Cerebellar nuclear complex (tissue), 1 donor: ENCODE measurements at places on chromosomes 16 and 17.

GRCh38 chr16:405548-406506 lies 4.1 kb downstream of the DECR2 start:
- DNase-seq = no peak

DNA sequence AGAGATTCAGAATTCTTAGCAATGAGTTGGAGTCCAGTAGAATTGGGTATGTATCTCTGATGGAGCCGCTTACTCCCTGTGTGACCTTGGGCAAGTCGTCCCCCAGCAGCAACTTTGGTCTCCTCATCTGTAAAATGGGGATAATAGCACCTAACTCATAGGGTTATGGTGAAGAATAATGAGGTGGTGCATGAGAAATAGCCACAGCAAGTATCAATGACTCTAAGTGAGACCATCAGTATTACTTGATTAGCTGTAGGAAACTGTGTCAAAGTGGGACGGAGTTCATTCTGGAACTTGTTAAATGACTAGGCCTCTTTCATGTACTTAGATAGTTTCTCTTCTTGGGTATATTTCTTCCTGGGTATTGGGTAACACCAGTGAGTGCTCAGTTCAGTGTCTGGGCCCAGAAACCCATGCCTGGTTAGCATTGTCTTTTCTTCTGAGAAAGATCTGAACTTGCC lies 6.4 kb downstream of the PRKCB start:
- DNase-seq = no peak

DNA sequence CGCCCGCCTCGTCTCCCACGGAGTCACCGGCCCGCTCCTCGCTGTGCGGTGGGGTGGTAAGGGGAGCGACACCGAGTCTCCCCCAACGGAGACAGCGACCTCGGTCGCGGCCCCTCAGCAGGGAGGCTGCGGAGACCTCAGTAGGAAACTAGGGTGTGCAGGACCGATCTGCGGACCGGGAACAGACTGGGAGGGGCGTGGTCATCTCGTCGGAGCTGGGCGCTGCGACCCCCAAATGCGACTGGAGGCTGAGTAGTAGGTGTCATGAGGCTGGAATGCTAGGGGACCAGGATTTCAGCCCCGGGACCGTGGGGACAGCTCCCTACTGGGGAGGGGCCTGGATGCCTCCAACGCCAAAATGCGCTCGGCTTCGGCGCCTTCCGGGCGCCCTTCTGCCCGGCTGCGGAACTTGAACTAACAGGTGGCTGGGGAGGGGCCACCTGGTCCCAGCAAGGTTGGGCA lies 1.3 kb downstream of the CACNG4 start:
- no peak for DNase-seq

- DNase-seq = no peak
These were observed 271.7 kb upstream of the PSMD7 start for GRCh38 chr16:74024953-74025352.

DNA sequence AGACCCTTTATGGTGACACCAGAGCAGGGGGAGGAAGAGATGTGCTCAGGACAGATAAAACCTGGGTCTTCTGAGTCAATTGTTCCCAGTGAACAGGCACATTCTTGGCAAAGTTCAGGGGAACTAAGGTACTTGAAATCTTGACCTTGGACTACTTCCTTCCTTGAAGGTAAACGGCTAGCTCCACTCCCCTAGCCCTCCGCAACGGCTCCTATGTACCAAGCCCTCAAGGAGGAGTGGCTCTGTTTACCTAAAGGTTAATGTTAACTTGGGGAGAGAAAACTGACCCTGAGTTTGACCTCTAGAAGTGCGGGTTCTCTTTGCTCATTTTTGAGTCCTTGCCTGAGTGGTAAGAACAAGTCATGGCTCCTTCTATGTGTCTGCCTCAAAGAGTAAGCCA lies 7.8 kb downstream of the TTLL6 start:
- DNase-seq = no peak

- no peak for DNase-seq
These were observed 199.1 kb downstream of the HS3ST3B1 start for GRCh38 chr17:14499976-14500375.

GRCh38 chr16:78246559-78246958 lies 147.1 kb downstream of the WWOX start:
- DNase-seq = no peak

GRCh38 chr16:19757026-19757425 lies 39.0 kb downstream of the IQCK start:
- no peak for DNase-seq

- DNase-seq = no peak
These were observed 3.1 kb downstream of the NME3 start for GRCh38 chr16:1768061-1768766.

DNA sequence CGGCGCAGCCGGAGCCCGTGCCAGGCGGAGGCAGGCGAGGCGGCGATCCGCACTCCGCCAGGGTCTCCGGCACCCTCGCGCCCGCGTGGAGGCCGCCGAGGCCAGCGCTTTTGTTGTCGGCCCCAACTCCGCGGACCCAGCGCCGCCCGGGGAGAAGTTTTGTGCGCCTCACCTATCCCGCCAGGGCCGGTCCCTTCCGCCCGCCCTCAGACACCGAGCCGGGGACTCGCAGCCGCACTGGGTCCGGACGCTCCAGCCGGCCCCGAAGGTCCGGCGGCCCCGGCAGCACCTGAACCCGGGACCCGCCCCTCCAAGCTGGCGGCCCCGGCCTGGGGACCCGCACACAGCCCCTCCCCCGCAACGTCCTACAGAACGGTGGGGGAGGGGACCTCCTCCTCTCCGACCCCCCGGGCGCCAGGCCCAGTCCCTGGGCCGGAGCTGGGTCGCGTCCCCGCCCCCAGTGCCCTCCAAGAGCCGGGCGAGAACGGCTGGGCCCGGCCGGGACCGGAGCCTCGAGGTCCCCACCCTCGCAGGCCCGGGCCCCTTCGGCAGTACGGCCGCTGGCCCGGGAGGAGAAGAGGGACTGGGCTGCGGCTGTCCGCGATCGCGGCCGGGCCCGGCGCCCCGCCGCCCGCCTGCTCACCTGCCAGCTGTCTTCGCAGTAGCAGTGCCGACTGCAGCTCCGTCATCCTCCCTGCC lies 698 bp downstream of the UBE2G1 start:
- no peak for DNase-seq

GRCh38 chr16:30844346-30844670 lies 49.6 kb downstream of the BCL7C start:
- DNase-seq = no peak

- no peak for DNase-seq
These were observed 10.1 kb upstream of the ARHGAP23 start for GRCh38 chr17:38418062-38418692.

DNA sequence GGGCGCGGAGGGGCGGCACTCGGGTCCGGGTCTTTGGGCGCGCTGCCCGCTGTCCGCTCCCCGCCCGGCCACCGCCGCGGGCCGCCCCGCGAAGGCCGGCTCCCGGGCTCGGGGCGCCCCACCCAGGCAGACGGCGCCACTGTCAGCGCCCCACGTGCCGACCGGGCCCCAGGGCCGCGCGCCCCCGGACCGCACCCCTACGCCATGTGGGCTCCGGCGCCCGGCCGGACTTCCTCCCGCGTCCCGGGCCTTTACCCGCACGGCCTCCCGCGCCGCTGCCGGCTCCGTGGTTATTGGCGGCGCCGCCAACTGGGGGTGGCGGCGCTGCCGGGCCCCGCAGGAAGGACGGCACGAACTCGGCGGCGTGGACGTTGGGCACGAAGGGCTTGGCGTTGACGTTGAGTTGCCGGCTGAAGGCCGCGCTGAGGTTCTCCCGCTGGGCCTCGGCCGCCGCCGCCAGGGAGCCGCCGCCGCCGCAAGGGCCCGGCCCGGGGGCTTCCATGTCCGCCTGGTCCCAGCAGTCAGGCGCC lies 577 bp downstream of the GSPT1 start:
- DNase-seq = no peak

DNA sequence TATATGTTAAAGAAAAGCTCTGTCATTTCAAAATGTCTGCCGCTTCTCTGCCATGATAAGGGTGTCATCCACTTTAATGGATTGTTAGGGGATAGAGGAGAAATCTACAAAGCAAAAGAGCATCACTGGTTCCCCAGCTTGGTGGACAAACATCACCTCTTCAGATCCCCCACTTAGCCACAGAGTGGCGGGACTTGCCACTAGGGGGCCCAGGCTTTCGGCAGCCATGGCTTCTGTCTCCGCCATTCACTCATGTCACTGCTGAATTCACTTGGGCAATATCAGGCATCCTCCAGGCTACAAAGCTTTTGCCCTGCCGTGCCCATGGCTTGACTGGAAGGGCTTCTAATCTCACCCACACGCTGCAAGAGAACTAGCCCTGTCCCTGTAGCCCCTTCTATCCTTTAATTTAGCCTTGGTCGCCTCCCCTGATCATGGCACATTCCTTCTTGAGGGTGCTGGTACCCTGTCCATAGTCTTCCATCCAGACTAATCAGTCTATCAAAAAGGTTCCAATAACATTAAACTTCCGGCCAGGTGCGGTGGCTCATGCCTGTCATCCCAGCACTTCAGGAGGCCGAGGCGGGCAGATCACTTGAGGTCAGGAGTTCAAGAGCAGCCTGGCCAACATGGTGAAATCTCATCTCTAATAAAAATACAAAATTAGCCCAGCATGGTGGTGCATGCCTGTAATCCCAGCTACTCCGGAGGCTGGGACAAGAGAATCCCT lies 34.7 kb downstream of the SBK1 start:
- no peak for DNase-seq

DNA sequence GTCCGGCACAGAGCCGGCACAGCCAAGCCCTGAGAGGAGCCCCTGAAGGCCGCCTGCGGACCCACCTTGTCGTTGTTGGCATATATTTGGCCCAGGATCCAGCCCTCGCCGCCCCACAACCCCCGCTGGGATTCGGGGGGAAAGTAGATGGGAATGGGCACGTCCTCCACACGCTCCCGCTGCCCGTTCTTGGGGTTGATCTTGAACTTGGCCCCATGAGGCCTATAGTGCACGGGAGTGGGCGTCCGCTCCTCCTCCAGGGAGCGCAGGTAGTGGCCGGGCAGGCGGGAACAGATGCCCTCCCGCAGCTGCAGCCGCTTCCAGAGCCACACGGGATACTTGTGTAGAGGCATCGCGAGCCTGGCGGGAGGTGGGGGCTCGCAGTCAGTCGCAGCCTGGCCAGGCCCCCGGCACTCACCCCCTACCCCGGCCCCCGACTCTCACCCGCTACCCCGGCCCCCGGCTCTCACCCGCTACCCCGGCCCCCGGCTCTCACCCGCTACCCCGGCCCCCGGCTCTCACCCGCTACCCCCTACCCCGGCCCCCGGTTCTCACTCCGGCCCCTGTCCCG lies 387 bp downstream of the MRPL28 start:
- no peak for DNase-seq

- DNase-seq = no peak
These were observed 86.7 kb upstream of the XYLT1 start for GRCh38 chr16:17557480-17557879.

DNA sequence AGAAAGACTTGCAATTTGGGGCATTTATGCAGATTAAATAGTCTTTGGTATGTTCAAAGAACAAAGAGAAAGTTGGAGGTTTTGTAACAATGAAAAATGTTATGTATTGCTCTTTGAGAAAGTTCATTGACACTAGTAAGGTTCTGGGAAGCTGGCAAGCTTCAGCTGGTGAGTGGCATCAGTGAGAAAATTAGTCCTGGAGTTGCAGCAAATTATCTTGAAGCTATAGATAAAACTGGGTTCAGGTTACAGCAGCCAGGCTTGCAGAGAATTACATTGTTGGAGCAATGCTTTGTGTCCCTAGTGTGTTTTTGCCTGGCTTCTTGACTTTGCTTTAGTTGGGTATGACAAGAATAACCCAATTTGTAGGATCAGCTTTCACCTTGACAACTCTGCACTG lies 221.2 kb downstream of the CDH13 start:
- no peak for DNase-seq

DNA sequence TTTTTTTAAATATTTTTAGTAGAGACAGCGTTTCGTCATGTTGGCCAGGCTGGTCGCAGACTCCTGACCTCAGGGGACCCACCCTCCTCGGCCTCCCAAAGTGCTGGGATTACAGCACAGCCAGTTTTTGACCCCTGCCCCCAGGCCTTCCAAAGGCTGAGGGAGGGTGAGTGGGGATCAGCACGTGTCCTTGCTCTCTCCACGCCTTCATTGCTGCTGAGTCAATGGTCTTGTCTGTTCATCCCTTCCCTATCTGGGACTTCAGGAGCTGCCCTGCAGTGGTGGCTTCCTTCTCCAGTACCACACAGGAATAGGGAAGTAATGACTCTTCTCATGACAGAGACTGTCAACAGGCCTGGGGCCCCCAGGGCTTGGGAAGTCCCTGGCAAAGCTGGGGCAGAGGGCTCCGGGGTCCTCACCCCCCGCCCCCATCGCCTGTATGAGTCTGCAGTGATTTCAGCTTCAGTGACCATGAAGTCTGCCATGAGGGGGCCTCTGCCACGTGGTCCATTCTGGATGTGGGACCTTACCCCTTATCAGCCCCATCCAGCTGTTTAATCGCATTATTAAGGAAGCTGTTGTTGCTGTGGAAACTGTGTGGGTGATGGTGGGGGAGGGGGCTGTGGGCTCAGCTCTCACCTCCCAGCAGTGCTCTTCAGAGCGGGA lies 6.1 kb downstream of the ABCC3 start:
- no peak for DNase-seq

DNA sequence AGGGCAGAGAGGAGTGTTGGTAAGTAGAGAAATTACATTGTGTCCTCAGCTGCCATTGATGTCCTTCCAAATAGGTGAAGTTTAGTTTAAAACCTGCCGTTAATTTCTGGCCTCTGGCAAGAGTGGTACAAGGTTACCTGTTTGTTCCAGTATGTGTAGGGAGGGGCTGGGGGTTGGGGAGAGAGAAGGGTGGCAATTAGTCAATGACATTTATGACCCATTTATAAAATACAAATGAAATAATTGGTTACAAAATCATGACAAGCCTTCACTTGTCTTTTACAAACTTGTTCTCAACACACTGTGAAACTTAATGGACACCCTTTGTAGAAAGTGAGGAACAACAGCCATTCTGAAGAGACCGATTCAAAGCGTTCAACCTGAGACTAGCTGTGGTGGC lies 281.0 kb downstream of the FTO start:
- DNase-seq = no peak

DNA sequence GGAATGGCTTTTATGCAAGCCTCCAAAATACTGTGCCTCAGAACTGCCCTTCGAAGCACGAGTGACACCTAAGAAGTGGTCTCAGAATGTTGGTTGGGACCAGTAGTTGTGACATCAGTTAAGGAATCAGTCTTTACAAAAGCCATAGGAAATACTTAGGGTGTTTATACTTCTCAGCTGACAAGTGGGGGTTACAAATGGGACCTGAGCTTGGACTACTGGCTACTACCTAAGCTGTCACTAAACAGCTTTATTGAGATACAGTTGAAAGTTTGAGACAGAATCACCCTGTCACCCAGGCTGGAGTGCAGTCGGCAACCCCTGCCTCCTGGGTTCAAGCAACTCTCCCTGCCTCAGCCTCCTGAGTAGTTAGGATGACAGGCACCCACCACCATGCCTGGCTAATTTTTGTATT lies 5.0 kb downstream of the RPL19 start:
- DNase-seq = no peak
